A549 treated with GW870086 at 1 μM for 4 hours (cell line): ENCODE measurements at places on chromosomes 2 and 18. TPM values are rescaled to one million over a fixed set of nuclear protein-coding genes. Genes with fewer than 3 reads are reported as not detected.

LONRF2 gene
- 1.8 to 3.5 TPM (median 2.7 TPM) in 5 replicates for total RNA-seq

HOXD1 gene
- 0.10 to 0.22 TPM (median 0.20 TPM) in 4 of 5 replicates, not detected in the other for total RNA-seq

B3GNT7 gene
- 2.9 to 3.5 TPM (median 3.4 TPM) in 5 replicates for total RNA-seq

CDK15 gene
- total RNA-seq: not detected in 5 replicates

REG3G gene
- not detected in 5 replicates for total RNA-seq

SGPP2 gene
- 0.32 to 0.60 TPM (median 0.45 TPM) in 5 replicates for total RNA-seq

CYP20A1 gene
- 8.9 to 9.9 TPM (median 9.6 TPM) in 5 replicates for total RNA-seq

C2orf66 gene
- total RNA-seq: 0.12 TPM in 1 of 5 replicates, not detected in the others

KYNU gene
- total RNA-seq: 256 to 305 TPM (median 269 TPM) in 5 replicates

PLGLB2 gene
- total RNA-seq: 0.17 to 0.34 TPM in 2 of 5 replicates, not detected in the others

HES6 gene
- 11.0 to 14.8 TPM (median 13.8 TPM) in 5 replicates for total RNA-seq

AOX1 gene
- 3.8 to 7.2 TPM (median 4.9 TPM) in 5 replicates for total RNA-seq

STEAP3 gene
- total RNA-seq: 52.3 to 66.5 TPM (median 62.4 TPM) in 5 replicates

ACVR1C gene
- total RNA-seq: 0.03 to 0.05 TPM in 2 of 5 replicates, not detected in the others

EMILIN2 gene
- total RNA-seq: 8.9 to 16.6 TPM (median 14.0 TPM) in 5 replicates

ITGB1BP1 gene
- total RNA-seq: 161 to 189 TPM (median 185 TPM) in 5 replicates

SPDYA gene
- 0.08 to 0.47 TPM (median 0.24 TPM) in 5 replicates for total RNA-seq

CEP192 gene
- 5.9 to 9.5 TPM (median 8.1 TPM) in 5 replicates for total RNA-seq

CDH7 gene
- 0.03 TPM in 1 of 5 replicates, not detected in the others for total RNA-seq

AQP12A gene
- total RNA-seq: not detected in 5 replicates

RUFY4 gene
- 0.23 TPM in 1 of 5 replicates, not detected in the others for total RNA-seq

SULT1C4 gene
- not detected in 5 replicates for total RNA-seq

MRO gene
- total RNA-seq: 0.08 to 0.47 TPM (median 0.26 TPM) in 4 of 5 replicates, not detected in the other

IL36B gene
- 0.13 TPM in 1 of 5 replicates, not detected in the others for total RNA-seq

CTAGE1 gene
- total RNA-seq: not detected in 5 replicates

SH3RF3 gene
- 0.49 to 0.66 TPM (median 0.57 TPM) in 5 replicates for total RNA-seq

CXCR1 gene
- total RNA-seq: not detected in 5 replicates

RAB17 gene
- 0.16 to 0.71 TPM (median 0.34 TPM) in 5 replicates for total RNA-seq

BOLL gene
- not detected in 5 replicates for total RNA-seq

ICOS gene
- not detected in 5 replicates for total RNA-seq

THAP4 gene
- 59.5 to 87.8 TPM (median 76.1 TPM) in 5 replicates for total RNA-seq

ABCG5 gene
- not detected in 5 replicates for total RNA-seq

ERFE gene
- 6.7 to 9.2 TPM (median 7.7 TPM) in 5 replicates for total RNA-seq

PARD6G gene
- total RNA-seq: 2.5 to 3.5 TPM (median 3.2 TPM) in 5 replicates

TMEM178A gene
- 0.15 to 0.29 TPM (median 0.28 TPM) in 3 of 5 replicates, not detected in the others for total RNA-seq

CNDP1 gene
- not detected in 5 replicates for total RNA-seq

HSPD1 gene
- total RNA-seq: 581 to 650 TPM (median 613 TPM) in 5 replicates

REV1 gene
- total RNA-seq: 9.5 to 12.2 TPM (median 11.3 TPM) in 5 replicates

DIS3L2 gene
- 10.4 to 14.2 TPM (median 12.4 TPM) in 5 replicates for total RNA-seq

SLC9A4 gene
- total RNA-seq: not detected in 5 replicates

TGFBRAP1 gene
- 14.2 to 17.6 TPM (median 16.4 TPM) in 5 replicates for total RNA-seq

COL4A3 gene
- total RNA-seq: 0.50 to 1.2 TPM (median 0.59 TPM) in 5 replicates

FBXO48 gene
- total RNA-seq: 0.34 to 0.61 TPM (median 0.52 TPM) in 5 replicates

CRYGD gene
- total RNA-seq: not detected in 5 replicates

FKBP1B gene
- total RNA-seq: 10.1 to 13.2 TPM (median 11.8 TPM) in 5 replicates

RIT2 gene
- not detected in 5 replicates for total RNA-seq

RBKS gene
- total RNA-seq: 5.9 to 8.9 TPM (median 8.1 TPM) in 5 replicates
